ENCODE measurements at places on chromosomes 16 and 17.

DNA sequence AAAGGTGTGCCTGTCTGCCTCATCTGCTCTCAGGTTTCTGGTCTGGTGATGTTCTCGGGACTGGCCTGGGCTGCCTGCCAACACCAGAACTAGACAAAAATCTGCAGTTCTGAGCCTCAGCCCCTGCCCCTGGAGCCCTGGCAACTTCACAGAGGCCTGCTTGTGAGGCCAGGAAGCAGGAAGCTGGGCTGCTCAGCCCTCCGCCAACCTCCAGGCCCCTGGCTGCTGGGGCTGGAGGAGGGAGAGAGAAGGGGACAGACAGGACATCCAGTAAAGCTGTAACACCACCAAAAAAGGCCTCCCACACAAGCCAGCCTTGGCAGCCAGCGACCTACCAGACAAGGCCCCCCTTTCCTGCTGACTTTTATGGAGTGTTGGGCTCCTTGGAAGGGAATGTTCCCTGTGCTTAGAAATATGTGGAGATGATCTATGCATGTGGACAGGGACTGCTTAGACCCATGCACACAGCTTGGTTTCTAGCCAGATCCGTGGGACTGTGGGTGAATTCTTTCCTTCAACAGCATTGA is 157.6 kb downstream of the XYLT1 start:
- peak; percentile 35 for DNase-seq

GRCh38 chr16:77469634-77470033 is 34.8 kb upstream of the ADAMTS18 start:
- no peak for DNase-seq

DNA sequence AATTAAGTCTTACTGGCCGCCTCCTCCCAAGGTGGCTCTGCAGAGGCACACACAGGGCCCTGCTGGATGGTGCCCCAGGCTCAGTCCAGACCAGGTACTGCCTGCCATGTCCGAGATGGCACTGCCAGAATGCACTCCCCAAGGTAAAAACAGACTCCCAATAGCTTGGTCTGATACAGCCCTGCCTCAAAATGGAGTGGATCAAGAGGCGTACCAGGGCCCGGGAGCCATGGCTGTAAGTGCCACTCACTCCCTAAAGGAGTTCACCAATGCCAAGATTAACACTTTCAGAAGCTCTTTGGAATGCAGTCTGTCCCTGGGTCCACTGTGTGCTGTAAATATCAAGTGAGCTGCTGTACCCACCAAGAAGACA is 576 bp upstream of the MYO18A start:
- no peak for DNase-seq

DNA sequence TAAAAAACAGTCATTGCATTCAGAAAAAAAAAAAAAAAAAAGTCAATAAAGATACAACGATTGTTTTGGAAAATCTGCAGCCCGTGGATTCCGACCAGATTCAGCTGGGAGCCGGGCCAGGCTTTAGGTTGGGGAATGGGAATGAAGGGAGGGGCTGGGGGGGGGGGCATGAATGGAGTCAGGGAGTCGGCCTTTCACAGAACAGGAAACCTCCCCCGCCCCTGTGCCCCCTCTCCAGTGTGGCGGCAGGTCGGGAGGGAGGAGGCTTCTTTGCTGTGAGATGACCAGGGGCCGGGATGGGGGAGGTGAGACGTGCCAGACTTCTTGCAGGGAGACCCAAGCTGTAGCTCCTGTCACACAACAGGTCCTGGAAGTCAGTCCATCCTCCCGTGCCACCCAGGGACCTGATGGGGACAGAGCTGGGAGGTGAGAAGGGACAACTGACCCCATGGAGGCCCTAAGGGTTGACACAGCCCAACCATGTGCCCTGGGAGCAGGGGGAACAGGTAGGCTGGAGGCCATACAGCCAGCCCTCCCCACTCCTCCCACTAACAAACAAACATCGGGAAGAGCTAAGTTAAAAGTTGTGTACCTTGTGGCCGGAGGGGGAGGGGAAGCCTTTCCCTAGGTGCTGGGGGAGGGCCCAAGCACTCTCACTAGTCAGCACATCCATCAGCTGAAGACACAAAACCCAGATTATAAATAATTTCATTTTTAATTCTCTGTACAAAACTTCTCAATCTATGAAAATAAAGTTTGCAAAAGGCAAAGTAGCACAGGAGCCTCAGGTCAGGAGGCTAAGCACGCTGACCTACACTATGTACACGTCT is 25.2 kb downstream of the SREBF1 start:
- peak; percentile 80 for DNase-seq

DNA sequence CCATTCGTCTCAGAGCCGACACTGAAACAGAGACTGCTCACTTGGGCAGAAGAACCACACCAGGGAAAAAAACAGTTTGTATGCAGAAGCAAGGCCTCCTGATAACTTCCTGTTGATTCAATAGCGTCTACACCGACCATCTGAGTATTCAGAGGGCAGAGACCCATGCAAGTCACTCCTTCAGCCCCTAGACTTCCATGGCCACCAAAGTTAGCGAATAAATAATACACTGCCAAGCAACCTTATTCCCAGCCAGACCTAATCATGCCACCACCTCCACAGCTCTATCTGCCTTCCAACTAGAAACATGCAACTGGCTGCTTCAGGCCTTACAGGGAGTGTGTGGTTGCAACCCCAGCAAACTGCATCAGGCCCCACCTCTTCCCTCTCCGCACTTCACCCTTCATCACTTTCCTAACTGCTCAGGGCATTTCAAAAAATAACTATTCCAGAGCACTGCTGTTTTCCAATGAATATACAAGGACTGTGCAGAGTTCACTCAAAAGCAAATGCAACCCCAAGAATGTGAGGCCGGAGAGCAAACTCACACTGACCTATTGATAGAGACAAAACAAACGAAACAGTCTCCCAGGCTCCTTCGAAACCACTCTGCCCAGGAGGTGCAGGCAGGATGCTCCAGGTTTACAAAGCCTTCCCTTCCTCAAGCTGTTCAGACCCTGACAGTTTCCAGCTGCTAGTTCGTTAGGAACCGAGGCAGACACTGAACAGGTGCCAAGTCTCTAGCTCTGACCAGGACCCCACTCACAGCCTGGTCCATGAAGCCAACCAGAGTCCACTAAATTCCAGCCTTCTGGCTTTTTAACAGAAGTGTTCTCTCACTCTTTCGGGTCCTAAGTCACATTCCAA is 3.6 kb downstream of the USP7 start:
- DNase-seq = no peak

- DNase-seq = peak; percentile 92
Observed at GRCh38 chr17:45371414-45372324, 54.8 kb upstream of the MAP3K14 start.

DNA sequence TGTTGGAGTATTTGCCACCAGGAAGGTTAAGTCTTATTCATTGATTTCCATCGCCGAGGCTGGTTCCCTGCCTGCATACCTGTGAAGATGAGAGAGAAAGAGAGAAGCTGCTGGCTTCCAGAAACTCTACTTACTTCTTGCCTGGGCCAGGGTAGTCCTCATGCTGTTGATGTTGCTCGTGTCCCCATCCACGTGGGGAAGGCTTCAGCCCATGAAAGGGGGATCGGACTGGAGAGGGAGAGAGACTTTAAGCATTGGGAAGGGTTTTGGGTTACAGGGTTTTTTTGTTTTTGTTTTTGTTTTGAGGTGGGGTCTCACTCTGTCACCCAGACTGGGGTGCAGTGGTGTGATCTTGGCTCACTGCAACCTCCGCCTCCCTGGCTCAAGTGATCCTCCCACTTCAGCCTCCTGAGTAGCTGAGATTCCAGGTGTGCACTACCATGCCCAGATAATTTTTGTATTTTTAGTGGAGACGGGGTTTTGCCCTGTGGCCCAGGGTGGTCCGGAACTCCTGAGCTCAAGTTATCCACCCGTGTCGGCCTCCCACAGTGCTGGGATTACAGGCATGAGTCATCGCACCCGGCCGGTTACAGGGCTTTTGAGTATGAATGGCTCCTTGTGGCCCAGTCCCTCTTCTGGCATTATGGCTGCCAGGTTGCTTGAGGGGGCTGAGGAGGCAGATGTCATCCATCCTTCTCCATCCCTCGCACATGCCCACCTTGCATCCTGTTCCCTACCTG is 26.6 kb downstream of the ITGB3 start:
- DNase-seq = peak; percentile 58

- no peak for DNase-seq
Observed at GRCh38 chr17:34609210-34609609, 29.8 kb downstream of the TMEM132E start.

GRCh38 chr16:49800876-49801275 is 55.0 kb downstream of the ZNF423 start:
- no peak for DNase-seq

GRCh38 chr16:69084289-69084688 is 21.2 kb upstream of the HAS3 start:
- no peak for DNase-seq

DNA sequence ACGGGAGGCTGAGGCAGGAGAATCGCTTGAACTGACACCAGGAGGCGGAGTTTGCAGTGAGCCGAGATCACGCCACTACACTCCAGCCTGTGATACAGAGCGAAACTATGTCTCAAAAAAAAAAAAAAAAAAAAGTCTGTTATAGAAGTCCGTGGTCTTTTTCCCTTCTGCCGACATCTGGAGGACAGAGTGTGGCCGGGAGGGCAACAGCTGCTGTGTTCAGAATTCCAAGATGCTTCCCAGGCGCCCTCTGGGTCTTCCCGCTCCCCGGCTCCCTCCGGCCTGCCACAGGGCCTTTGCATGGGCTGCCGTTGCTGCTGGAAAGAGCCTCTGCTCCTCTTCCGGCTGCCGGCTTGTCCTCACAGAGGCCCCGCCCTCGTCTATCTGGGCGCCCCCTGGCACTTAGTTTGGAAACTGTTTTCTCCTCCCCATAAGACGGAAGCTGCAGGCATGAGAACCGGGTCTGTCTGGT is 2.4 kb upstream of the CACNA1H start:
- no peak for DNase-seq

DNA sequence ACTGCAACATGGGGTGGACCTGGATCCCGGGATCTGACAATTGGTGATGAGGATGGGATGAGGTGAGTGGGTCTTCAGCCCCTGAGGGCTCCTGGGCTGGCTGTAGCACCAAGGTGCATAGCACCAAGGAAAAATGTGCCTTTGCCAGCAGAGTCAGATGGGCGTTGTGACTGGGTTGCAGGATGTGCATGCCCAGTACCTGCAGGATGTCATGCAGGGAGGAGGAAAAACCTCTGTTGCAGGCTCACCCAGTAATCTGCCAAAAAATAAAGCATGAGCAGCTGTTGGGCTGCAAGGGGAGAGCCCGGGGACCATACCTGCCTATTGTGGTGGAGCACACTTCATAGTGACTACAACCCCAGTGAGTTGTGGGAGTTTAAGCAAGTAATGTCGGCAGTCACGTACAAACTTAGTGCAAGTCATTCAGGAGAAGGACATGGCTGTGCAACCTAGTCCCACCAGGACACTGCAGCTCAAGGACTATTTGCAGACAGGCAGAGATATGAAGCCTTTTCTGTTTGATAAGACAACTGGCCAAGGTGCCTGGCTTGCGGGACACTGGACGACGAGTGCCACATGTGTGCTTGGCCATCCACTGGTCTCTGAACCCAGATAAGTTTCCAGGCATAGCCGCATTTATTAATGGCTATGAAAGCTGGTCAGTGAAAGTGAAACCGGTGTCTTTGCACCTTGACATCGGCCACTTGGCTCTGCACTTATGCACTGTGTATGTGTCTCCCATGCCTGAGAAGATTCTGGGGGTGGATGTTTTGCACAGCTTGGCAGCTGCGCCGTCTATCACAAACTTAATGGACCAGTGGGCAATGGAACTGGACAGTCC is 499.8 kb downstream of the KCNJ2 start:
- DNase-seq = no peak

DNA sequence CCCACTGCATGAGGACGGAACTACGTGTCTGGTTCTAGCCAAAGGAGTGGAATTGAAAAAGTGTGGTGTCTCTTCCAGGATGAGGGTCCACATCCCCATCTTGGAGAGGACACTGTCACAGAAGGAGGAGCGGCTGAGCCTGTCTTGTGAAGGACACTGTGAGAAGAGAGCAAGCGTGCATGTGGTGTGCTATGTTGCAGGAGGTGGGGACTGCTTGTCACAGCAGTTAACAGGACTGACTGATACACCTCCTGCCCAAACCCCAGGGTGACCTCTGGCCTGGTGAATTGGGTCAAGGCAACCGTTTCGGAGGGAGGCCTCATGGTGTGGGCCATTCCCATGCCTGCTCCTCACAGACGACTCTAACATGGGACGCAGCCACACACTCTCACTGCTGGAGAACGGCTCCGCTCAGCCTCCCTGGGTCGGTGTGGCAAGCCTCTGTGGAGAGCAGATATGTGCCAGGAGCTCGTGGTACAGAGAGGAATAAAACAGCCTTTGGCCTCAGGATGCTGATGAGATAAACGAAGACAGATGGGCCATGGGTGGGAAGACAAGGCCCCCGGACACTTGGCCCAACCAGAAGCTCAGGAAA is 56.4 kb upstream of the RBFOX3 start:
- no peak for DNase-seq

DNA sequence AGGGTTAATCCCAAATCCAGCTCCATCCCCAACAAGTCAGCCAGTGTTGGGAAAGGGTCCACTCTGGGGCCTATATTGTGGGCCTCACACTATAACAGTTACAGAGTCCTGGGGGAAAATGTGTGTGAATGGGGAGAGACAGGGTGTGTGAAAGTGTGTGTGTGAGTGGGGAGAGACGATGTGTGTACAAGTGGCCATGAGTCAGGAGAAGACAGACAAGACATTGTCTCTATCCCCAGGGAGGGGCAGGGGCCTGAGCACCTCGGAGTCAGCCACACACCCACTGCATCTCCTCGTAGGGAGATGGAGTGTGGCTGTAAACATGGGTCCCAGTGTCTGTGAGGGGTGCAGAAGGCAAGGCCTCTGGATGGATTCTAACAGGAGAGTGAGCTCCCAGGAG is 2.9 kb downstream of the CRHR1 start:
- no peak for DNase-seq

- DNase-seq = no peak
Observed at GRCh38 chr17:72296456-72296855, 175.6 kb downstream of the SOX9 start.

GRCh38 chr17:80453126-80453997 is 23.0 kb downstream of the NPTX1 start:
- no peak for DNase-seq

DNA sequence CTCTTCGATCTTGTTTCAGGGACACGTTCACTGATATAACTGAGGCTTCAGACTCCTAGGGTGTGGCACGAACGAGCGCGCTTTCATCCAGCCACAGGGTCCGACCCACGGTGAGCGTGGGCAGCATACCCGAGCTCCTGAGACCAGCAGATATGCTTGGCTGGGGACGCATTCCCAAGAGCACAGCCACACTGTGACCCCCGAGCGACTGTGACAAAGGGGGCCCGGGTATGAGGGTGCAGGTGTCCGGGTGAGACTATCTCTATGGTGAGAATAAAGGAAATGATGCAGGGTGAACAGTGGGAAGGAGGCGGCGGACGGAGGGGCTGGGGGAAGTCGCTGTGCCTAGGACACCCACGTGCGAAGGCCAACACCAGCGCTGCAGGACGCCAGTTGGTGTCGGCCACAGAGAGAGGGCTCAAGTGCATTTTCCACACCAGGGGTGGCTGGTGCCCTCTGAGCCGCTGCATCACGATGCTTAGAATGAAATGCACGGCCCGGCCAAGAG is 17.6 kb downstream of the RPH3AL start:
- no peak for DNase-seq
